Activated T-cell treated with anti-CD3 and anti-CD28 coated beads, Interleukin-2, amount 50 U/mL, for 72 hours (primary cell): ENCODE measurements at places on chromosomes 3 and 15. TPM values are rescaled to one million over a fixed set of nuclear protein-coding genes. Genes with fewer than 3 reads are reported as not detected.

Gene LRRIQ4
- 0.22 TPM for total RNA-seq

GRCh38 chr15:42165106-42165505 lies 8.7 kb upstream of the PLA2G4F start:
- H3K27ac ChIP-seq, result no peak overlapping the region
- H3K4me1 ChIP-seq, result no peaks in the 10 kb centered on the region
- no peak overlapping the region for H3K4me3 ChIP-seq
- no peaks in the 10 kb centered on the region for H3K27me3 ChIP-seq

DNA sequence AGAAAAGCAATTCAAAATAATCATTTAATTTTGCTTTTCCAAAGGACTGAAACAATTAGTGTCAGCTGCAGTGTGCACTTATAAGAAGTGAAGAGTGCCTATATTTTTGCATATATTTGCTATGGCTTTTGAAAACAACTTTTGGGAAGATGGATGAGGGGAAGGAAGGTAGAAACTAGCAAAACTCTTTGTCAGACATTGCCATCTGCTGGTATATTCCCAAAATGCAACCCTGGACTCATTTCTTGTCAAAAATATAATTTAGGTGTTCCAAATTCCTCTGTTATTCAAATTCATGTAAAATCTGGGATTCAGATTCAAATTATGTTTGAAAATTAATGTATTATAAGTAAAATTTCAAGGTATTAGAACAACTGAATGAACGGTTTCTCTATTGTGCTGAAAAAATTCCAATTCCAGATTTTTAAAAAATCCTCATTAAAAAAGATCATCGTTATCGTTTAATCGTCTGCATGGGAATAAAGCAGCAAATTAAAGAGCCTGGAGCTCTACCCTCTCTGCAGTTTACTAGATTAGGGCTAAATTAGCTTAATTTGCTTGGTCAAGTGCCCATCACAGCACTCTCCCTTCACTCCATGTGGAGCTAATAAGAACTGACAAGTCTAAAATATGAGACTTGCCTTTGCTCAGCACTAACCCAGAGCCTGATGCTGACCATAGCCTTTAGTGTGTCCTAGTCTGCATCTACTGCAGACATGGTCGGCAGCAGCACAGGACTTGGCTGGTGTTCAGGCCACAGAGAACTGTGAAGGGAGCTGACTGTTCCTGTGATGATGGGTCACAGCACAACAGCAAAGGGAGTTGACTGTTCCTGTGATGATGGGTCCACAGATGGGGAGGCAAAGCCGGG lies 67.9 kb upstream of the MITF start:
- no peak overlapping the region for H3K4me3 ChIP-seq
- H3K27ac ChIP-seq, result no peak overlapping the region
- no peaks in the 10 kb centered on the region for H3K4me1 ChIP-seq

- DNase-seq, result no peak
- H3K36me3 ChIP-seq, result no peaks in the 10 kb centered on the region
- H3K4me1 ChIP-seq, result no peaks in the 10 kb centered on the region
- peaks cover 56% of the 10 kb centered on the region for H3K27me3 ChIP-seq
These were observed 59.9 kb downstream of the ETV5 start for GRCh38 chr3:186049001-186049400.

- H3K36me3 ChIP-seq, result peaks cover 2% of the 10 kb centered on the region
- H3K4me1 ChIP-seq, result no peaks in the 10 kb centered on the region
- peaks cover 29% of the 10 kb centered on the region for H3K27me3 ChIP-seq
- H3K4me3 ChIP-seq, result no peak overlapping the region
- H3K27ac ChIP-seq, result no peak overlapping the region
- no peak for DNase-seq
These were observed 11.8 kb upstream of the PIAS1 start for GRCh38 chr15:68042156-68042854.
